ENCODE measurements at places on chromosomes 12 and 14.

GRCh38 chr12:52414936-52415335 lies 8.8 kb upstream of the KRT82 start:
- no peak for DNase-seq

DNA sequence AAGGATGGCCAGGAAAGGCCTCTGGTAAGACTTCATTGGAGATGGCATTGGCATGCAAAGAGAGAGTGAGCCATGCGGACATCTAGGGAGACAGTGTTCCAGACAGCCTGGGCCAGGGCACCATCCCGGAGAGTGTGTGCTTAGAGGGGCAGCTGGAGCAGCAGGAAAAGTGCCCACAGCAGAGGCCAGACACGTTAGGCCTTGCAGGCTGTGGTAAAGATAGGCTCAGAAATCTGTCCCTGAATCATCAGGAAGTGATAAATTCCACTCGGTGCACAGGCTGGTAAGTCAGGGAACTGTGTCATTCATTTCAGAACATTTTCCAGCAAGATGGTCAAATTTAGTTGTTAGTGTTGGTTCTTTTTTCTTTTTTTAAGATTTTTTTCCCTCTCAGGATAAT lies 8.8 kb downstream of the GALNT16 start:
- no peak for DNase-seq

- peak; percentile 39 for DNase-seq
Observed at GRCh38 chr12:106446419-106447092, 89.0 kb downstream of the POLR3B start.

- DNase-seq, result no peak
Observed at GRCh38 chr12:111780615-111781014, 13.9 kb downstream of the ALDH2 start.

DNA sequence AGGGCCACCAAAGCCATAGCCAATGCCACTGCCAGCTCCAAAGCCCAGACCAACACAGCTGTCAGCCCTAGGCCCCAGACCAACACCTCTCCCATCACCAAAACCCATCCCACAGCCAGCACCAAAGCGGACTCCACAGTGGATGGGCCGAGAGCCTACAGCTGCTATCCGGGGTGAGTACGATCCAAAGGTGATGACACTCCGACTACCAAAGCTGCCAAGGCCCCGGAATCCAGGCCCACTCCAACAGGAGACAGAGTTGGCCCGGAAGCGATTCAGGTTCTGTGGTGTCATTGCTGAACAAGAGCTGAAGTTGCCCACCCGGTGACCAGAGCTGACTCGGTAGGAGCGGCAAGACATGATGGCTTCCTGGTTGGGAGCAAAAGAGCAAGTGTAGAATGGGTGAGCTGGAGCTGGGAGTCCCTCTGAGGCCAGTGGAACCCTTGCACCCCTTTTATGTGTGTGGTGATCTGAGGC lies at the start of gene KRT84:
TSS of gene KRT84 (minus strand) at position 427 of the 477 bp plus-strand sequence. CDS start at position 360, 67 bp downstream.
- no peak for DNase-seq

DNA sequence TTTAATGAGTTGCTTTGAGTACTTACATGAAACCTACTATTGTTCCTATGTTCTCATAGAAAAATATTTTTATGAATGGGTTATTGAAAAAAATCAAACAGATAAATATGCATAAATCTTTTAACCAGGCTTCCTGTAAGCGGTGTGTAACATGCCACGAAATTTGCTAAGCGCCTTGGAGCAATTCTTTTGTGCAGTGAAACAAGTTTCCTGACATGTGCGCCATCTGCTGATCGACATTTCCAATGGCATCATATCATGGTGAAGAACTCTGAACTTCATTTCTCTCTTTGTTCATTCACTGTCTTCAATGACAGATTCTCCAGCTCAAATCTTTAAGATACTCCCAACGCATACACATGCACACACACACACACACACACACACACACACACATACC lies 145.6 kb upstream of the NAV3 start:
- peak; percentile 62 for DNase-seq

GRCh38 chr14:33805593-33805992 lies 145.3 kb downstream of the EGLN3 start:
- no peak for DNase-seq

DNA sequence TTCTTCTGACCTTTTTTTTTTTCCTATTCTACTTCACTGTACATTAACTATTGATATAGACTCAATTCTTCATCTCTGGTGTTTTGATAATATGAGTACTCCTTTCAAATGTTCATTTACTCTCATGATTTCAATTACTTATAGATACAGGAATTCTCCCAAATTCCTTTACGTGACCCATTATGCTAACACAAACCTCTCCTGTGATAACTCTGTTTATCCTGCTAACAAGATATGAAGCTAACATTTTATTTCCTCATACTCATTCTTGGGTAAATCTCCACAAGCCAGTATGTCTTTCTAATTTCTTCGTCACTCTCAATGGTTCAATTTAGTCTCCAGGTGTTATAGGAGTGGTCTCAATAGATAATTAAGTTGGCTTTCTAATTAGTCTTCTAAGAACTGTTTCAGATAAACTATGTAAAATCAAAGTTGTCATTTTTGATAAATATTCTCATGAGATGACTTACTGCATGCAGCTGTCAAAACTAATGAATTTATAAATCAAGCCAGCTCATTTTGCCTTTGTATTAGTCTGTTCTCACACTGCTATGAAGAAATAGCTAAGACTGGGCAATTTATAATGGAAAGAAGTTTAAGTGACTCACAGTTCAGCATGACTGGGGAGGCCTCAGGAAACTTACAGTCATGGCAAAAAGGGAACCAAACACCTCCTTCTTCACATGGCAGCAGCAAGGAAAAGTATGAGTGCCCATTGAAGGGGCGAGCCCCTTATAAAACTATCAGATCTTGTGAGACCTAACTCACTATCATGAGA lies 130.6 kb upstream of the MYF6 start:
- DNase-seq, result no peak

DNA sequence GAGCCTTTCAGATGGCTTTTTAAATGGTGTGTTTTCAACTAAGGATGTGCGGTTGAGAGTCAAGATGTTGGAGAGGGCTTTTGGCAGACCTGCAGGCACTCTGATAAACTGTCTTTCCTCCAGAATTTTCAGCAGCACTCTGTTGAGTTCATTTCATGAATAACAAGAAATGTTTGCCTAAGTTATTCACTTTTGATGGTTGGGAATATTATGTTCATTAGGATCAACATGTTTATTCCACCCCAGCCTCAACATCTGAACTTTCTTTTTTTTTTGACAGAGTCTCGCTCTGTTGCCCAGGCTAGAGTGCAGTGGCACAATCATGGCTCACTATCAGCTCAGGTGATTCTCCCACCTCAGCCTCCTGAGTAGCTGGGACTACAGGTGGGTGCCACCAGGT lies 68.4 kb downstream of the C12orf75 start:
- no peak for DNase-seq

All from NCI-H1092 (cell line).